ENCODE measurements at places on chromosomes 11 and 22. TPM values are rescaled to one million over a fixed set of nuclear protein-coding genes. Genes with fewer than 3 reads are reported as not detected.

Gene MS4A15
- polyA plus RNA-seq, result not detected

Gene CAPRIN1
- polyA plus RNA-seq, result 63.5 TPM

Gene ACR
- not detected for polyA plus RNA-seq

Gene SHANK2
- not detected for polyA plus RNA-seq

Gene DLG2
- 2.0 TPM for polyA plus RNA-seq

Gene CFL1
- 2,244 TPM for polyA plus RNA-seq

Gene MRGPRX3
- polyA plus RNA-seq, result not detected

Gene SLC22A8
- not detected for polyA plus RNA-seq

Gene ESRRA
- polyA plus RNA-seq, result 11.2 TPM

Gene RASD2
- polyA plus RNA-seq, result not detected

Gene OR52I2
- not detected for polyA plus RNA-seq

Gene OR52H1
- polyA plus RNA-seq, result not detected

Gene DDI1
- 0.10 TPM for polyA plus RNA-seq

Gene ISX
- polyA plus RNA-seq, result not detected

Gene TRIM48
- not detected for polyA plus RNA-seq

Gene SCGB1A1
- not detected for polyA plus RNA-seq

Gene SF1
- polyA plus RNA-seq, result 170 TPM

Gene SMDT1
- 248 TPM for polyA plus RNA-seq

Gene SAA2
- 0.35 TPM for polyA plus RNA-seq

Gene TREH
- polyA plus RNA-seq, result not detected

Gene HTR3A
- 11.3 TPM for polyA plus RNA-seq

Gene UBQLNL
- polyA plus RNA-seq, result not detected

Gene SHISAL1
- polyA plus RNA-seq, result not detected

Gene TMPRSS4
- polyA plus RNA-seq, result not detected

Gene TPBGL
- not detected for polyA plus RNA-seq
